CD4-positive, CD25-positive, alpha-beta regulatory T cell (primary cell): ENCODE measurements at places on chromosomes 3 and 15.

DNA sequence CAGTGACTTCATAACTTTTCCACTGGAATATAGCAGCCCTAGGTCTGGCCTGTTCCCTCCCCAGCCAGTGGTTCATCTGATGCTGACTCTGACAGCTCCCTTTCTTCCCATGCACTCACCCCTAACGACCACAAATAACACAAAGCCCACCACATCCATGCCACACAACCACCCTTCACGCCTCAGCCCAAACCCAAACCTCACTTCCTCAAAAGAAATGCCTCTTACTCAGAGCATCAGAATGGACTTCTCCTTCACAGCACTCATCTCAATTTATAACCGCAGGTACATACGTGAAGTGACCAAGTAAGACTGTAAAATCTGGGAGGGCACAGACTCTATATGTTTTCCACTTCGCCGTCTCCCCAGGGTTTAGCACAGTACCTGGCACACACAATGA, 1.1 kb downstream of the RBSN start:
- DNase-seq, result no peak

- DNase-seq, result no peak
Observed at GRCh38 chr3:65617787-65618186, 420.9 kb downstream of the MAGI1 start.

DNA sequence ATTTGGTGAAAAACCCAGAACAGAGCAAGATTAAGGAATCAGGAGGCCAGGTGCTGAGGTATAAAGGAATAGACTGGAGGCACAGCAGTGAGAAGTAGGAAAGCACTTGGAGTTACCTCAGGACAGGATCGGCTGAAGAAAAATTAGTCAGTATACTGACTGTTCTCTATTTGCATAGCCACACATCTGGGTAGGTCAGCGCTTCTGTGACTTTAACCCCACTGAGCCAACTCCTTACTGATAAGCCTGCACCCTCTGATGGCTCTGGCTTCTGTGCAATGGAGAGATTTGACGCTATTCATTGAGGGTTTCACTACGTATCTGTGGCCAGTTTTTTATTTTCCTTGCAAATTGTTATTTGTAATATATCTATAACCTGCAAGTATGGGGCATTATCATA, 22.3 kb downstream of the MECOM start:
- DNase-seq, result no peak

- DNase-seq, result no peak
Observed at GRCh38 chr15:81101894-81102815, 31.9 kb upstream of the CFAP161 start.

- DNase-seq, result peak; percentile 64
Observed at GRCh38 chr3:60294181-60294580, 957.1 kb downstream of the FHIT start.

- DNase-seq, result no peak
Observed at GRCh38 chr3:197590313-197590962, 34.7 kb upstream of the BDH1 start.

- DNase-seq, result no peak
Observed at GRCh38 chr3:155747946-155748290, 3.0 kb upstream of the PLCH1 start.

DNA sequence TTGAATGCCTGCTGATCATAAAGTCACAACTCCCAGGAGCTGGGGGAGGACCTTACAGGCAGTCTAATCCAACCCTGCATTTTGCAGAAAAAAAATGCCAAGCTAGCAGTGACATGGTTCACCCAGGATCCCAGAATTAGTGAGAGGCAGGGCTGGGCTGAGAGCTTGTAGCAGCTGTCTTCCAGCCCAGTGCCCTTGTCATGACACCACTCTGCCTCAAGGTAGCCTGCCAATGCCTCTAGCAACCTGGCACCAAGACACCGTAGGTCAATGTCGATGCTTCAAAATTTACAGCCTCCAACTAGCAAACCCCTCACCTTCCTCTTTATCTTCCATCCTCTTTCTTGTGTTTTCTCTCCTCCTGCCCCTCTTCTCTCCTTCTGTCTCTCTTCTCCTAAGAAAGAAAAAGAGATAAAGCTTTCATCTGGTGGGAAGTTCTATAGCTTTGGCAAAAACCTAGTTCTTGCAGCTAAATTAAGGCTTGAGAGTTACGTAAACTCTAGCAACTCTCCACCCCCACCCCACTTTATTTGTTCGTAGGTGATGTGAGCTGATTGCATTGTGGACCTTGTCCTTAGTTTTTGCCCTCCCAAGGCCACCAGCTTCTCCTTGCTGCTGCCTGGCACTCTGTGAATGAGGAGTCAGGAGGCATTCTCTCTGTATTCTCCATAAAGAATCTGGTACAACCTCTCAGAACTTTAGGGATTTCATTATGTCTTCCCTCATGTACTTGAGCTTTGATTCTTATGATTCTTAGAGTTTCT, 18.3 kb upstream of the BFSP2 start:
- no peak for DNase-seq

DNA sequence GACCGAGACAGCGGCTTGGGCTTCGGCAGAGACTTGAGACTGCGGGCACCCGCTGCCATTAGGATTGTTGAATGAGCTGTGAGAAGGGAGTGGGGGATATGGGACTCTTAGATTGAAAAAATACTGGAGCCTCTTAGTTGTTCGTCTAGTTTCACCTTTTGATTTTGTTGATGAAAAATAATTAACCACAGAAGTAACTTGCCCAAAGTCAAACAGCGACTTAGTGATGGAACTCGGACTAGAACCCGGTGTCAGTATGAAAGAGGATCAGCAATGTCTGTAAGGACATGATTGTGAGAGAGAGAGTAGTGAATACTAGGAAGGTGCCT, 510 bp upstream of the GOLGB1 start:
- no peak for DNase-seq

GRCh38 chr3:120661106-120661905, 20.7 kb downstream of the HGD start:
- no peak for DNase-seq

DNA sequence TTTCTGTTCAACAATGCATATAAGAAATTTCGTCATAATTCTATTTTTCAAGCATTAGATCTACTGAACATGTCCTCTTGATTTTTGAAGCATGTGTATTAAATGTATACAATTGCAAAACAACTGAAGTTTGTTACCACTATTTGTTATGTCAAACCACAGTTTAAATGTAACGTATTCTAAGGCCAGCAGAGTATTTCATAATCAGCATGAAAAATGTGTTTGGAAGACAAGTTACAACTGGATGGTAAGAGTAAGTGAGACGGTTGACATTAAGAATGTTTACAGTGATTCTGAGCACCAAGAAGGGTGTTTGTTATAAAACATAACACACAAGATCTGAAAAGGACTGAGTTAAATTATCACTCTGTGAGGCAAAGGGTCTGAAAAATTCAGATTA, 738.4 kb downstream of the PLOD2 start:
- no peak for DNase-seq

DNA sequence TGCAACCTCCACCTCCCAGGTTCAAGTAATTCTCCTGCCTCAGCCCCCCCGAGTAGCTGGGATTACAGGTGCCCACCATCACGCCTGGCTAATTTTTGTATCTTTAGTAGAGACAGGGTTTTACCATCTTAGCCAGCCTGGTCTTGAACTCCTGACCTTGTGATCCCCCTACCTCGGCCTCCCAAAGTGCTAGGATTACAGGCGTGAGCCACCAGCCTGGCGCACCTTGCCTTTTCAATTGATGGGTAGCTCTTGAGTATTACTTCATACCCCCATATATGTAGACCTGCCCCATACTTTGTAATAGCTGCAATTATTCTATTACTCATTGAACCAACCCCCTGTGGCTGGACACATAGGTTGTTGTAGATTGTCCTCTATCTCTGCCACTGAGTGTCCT, 101.3 kb downstream of the LRRK1 start:
- DNase-seq, result no peak

- no peak for DNase-seq
Observed at GRCh38 chr15:34031987-34032760, 6.8 kb downstream of the AVEN start.

GRCh38 chr15:66151809-66152208, 101.7 kb downstream of the MEGF11 start:
- no peak for DNase-seq

DNA sequence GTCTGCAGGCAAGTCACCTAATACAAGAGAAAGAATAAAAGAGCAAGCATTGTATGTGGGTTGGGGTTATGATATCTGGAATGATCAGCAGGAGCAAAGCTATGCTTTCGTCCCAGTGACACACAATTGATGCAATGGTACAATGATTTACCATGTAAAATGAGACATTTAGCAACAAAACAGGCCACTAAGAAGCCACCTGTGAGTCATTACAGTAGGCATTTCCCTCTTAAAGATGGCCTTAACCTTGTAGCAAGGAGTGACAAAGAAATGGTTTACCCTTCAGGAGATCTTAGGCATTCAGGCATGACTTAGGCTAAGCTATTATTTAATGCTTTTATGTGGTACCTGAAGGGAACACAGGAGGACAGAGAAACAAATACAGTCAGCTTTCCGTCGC, 373.3 kb upstream of the RBMS3 start:
- DNase-seq, result no peak

- no peak for DNase-seq
Observed at GRCh38 chr15:66849393-66849745, 147.3 kb downstream of the SMAD6 start.

GRCh38 chr15:38129531-38130204, 123.0 kb upstream of the SPRED1 start:
- DNase-seq, result no peak

- DNase-seq, result no peak
Observed at GRCh38 chr3:85481411-85482212, 522.8 kb downstream of the CADM2 start.

GRCh38 chr15:27842526-27842925, 256.6 kb downstream of the OCA2 start:
- no peak for DNase-seq

DNA sequence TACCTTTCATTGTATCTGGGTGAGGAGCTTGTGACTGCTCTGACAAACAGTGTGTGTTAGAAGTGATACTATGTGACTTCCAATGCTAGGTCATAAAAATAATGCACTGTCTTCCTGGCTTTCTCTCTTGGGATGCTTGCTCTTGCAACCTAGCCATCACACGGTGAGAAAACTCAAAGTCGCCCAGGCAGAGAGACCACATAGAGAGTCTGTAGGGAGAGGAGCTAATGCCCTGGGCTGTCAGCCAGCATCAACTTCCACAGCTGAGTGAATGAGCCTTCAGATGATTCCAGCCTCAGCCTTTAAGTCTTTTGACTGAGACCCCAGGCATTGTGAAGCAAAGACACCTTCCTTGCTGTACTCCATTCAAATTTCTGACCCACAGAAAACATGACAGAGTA, 220.6 kb upstream of the SGO1 start:
- DNase-seq, result no peak

DNA sequence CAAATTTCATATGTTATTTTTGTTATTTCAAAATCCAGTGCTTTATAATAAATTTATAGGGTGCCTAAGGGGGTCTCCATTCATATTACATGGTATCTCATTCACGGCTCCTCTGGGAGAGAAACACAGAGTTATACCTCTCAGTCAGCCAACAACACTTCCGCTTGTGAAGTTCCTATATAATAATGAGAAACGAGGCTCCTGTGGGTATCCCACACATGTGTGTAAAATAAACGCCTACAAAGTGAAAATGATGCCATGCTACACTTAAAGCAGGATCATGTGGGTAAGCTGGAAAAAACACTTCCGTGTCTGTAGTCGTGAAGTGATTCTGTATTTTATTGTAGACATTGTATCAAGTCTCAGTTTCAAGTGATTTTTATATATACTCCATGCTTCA, 218.8 kb upstream of the ICE2 start:
- DNase-seq, result no peak

- DNase-seq, result no peak
Observed at GRCh38 chr15:81595752-81596151, 221.7 kb upstream of the TMC3 start.

GRCh38 chr15:92112180-92112579, 258.7 kb downstream of the SLCO3A1 start:
- DNase-seq, result no peak

GRCh38 chr3:40237889-40238571, 71.5 kb upstream of the EIF1B start:
- no peak for DNase-seq

- DNase-seq, result no peak
Observed at GRCh38 chr15:37094333-37094914, 5.9 kb downstream of the MEIS2 start.

DNA sequence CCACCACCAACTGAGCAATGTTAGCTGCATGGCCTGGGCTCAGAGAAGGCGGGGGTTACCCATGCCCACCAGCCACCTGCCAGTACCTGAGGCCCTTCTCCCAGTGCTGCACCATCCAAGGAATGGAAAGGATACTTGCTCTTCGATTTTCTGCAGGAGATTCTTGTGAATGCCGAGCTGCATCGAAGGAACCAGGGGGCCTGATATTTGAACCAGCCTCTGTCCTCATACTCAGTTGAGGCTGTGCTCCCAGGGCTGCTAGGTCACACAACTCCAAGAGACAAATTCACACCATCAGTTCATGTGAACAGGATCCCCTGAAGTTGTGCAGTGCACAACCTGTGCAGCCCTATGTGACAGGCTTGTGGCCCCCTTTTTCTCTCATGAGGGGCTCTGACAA, 18.0 kb downstream of the PLA2G4F start:
- DNase-seq, result no peak

DNA sequence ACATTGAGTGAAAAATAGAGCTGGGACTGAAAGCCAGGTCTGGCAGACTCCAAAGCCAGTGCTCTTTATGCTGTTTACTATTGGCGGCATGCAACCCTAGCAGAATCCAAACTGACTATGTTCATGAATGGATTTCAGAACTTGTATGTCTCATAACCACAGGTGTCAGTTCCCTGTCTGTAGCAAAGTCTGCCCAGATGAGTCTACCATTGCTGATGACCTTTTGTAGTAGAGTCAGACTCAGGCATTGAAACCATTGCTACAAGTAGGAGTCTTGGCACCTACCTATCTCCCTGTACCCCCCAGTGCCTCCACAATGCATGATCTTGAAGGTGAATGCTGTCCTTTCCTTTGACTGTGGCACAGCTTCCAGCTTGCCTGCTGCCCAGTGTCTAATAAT, 157.2 kb upstream of the ROPN1 start:
- no peak for DNase-seq

GRCh38 chr15:48336940-48337339, 5.7 kb downstream of the DUT start:
- no peak for DNase-seq

- no peak for DNase-seq
Observed at GRCh38 chr15:83850501-83851245, 196.8 kb downstream of the ADAMTSL3 start.

GRCh38 chr3:191361456-191361855, 31.1 kb upstream of the UTS2B start:
- no peak for DNase-seq

GRCh38 chr15:75456710-75457109, 5.2 kb upstream of the SIN3A start:
- DNase-seq, result no peak

DNA sequence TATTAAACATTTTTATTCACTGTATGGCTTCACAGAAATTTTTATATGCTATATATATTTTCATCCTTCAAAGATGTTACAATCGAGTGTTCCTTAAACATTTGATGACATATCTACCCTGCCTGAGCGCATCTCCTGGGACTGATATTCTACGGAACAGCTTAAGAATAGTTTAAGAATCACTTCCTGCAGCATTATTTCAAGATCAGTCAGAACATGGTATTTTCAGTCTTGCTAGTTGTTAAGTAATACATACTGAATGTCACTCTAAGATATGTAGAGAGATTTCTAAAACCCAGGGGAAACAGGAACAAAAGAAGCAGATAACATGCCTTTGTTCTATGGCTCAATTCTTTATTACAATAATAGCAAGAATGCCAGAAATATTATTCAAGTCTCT, 8.7 kb downstream of the COL8A1 start:
- no peak for DNase-seq
